ENCODE measurements at places on chromosomes 1 and 21.

GRCh38 chr1:228830185-228830953, 95.1 kb downstream of the RHOU start:
- DNase-seq = no peak

- DNase-seq = no peak
Observed at GRCh38 chr1:232372841-232373440, 257.0 kb downstream of the SIPA1L2 start.

- DNase-seq = no peak
Observed at GRCh38 chr1:179881642-179882252, 338 bp upstream of the TOR1AIP1 start.

DNA sequence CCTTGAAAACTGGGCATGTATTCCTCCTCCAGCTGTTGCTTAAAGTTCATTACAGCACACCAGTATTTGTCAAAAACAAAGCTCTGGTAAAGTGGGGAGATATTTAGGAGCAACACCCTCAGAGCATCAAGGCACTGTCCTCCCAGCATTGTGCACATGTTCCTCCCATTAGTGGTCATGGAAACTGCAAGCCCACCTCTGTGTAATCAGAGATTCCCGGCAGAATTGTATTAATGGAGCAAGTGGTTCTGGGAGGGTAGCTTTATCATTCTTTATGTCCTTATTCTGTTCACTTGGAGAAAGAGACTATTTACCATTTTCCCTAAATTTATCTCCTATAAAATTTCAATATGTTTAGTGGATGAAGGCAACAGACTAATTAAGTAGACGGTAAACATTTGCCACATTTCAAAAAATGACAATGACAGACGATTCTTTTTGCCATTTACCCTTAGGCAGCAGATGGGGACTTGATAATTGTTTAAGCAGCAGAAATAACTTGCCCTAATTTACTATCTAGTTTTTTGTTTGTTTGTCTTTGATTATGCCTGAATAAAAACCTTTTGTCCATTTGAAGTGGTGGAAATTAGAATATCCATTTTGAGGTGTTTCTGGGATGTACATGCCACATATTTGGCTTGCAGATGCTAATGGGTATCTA, 289.6 kb upstream of the ST6GALNAC5 start:
- DNase-seq = no peak

GRCh38 chr1:54355931-54356679, 50.1 kb downstream of the SSBP3 start:
- DNase-seq = no peak

GRCh38 chr1:3730543-3731247, 21.6 kb upstream of the CCDC27 start:
- no peak for DNase-seq

DNA sequence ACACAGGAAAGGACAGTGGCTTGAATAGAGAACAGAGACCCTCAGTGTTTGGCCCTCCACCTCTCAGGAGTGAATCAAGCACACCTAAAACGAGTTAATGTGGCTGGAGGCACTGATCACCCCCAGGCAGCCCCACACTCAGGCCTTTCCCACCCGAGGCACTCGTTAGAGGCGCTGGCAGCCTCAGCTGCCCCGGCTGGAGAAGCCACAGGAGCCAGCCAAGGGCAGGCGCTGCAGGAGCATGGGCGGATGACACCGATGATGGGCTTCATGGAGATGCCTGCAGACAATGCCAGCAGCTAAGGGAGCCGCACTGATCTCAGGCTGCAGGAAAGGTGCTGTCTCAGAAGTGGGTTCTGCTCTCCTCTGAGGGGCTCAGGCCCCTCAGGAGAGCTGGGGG, 24.1 kb upstream of the ABCG1 start:
- no peak for DNase-seq

GRCh38 chr1:191913260-191913977, 244.8 kb upstream of the RGS18 start:
- no peak for DNase-seq

Data from CD4-positive, alpha-beta T cell treated with Interleukin-6 at 100 ng/mL for 8 hours (primary cell).